ENCODE measurements at places on chromosomes 2 and 18. TPM values are rescaled to one million over a fixed set of nuclear protein-coding genes. Genes with fewer than 3 reads are reported as not detected.

GRCh38 chr2:196434217-196434616 lies 205.3 kb upstream of the CCDC150 start:
- no peaks in the 10 kb centered on the region for H3K27me3 ChIP-seq
- no peaks in the 10 kb centered on the region for H3K4me1 ChIP-seq
- H3K4me3 ChIP-seq = no peak overlapping the region
- no peaks in the 10 kb centered on the region for H3K36me3 ChIP-seq

DNA sequence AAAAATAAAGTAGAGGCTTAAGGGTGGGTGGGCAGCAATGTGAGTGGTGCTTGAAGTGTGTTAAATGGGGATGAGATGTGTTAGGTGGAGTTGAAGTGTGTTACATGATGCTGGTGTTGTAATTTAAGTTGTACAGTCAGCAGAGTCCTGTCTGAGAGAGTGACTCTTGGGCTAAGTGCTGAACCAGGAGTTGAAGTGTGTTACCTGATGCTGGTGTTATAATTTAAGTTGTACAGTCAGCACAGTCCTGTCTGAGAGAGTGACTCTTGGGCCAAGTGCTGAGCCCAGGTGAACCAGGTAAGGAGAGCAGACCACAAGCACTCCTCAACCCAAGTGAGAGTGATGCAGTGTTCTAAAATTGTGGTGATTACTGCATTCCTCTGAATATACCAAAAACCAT lies 40.6 kb downstream of the LCLAT1 start:
- no peak overlapping the region for H3K4me3 ChIP-seq
- H3K4me1 ChIP-seq = peaks cover 9% of the 10 kb centered on the region
- no peaks in the 10 kb centered on the region for H3K27me3 ChIP-seq

DNA sequence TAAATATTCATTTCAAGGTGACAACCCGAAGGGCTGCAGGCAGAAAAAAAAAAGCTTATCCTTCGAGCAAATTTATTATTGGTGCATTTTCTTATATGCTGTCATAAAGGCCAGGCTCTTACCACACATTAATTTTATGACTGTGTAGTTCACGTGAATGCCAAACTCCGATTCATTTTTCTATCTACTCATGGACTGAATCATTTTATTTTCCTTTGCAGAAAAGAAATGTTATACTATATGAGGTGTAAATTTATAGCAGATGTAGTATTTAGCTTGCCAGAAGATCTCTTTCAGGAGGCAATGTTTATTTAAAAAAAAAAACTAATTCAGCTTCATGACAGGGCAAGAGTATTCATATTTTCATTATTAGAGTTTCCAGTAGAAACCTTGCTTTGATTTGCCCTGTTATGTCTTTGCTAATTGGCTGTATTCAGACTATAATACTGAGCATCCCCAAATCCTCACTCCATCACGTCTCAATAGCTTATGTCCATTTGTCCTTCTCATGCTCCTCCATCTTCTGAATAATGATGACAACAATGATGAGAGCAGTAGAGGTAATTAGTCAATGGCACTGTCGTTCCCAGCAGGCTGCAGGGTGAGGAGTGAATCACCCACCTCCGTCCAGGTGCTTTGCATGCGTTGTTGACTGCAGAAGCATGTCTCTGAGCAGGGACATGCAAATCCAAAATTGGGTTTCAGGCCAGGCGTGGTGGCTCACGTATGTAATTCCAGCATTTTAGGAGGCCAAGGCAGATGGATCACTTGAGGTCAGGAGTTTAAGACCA lies 101.1 kb upstream of the RAB12 start:
- no peak overlapping the region for H3K27ac ChIP-seq
- H3K4me1 ChIP-seq = no peaks in the 10 kb centered on the region
- H3K4me3 ChIP-seq = no peak overlapping the region
- no peaks in the 10 kb centered on the region for H3K36me3 ChIP-seq
- peak; percentile 21 for DNase-seq

DNA sequence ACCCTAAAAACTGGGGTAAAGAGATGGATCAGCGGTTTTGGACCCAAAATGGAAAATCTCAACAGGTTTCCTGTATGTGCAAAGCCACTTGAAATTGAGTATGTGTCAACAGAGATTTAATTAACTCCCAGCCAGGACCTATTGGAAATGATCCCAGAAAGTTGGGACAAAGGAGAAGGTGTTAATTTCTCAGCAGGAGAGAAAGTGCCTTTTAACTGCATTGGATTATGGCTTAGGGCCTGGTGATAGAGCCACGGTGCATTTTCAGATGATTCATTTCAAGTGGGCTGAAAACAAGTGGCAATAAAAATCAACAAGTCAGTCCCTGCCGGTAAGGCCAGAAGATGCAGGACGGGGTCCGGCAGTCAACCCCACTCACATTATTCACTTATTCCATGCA lies 80.2 kb upstream of the BCL11A start:
- peaks cover 3% of the 10 kb centered on the region for H3K27me3 ChIP-seq
- no peaks in the 10 kb centered on the region for H3K36me3 ChIP-seq
- H3K4me1 ChIP-seq = no peaks in the 10 kb centered on the region
- no peak for DNase-seq
- no peak overlapping the region for H3K27ac ChIP-seq

- no peak for DNase-seq
- H3K4me3 ChIP-seq = no peak overlapping the region
- H3K27ac ChIP-seq = no peak overlapping the region
- H3K4me1 ChIP-seq = no peaks in the 10 kb centered on the region
- H3K36me3 ChIP-seq = no peaks in the 10 kb centered on the region
Observed at GRCh38 chr2:229169751-229170150, 101.3 kb downstream of the PID1 start.

The BOLL gene
- not detected for total RNA-seq

The FASTKD1 gene
- 11.5 TPM for total RNA-seq

The SEMA4C gene
- 13.3 TPM for total RNA-seq
